A673 (cell line): ENCODE measurements at places on chromosomes 4 and X. TPM values are rescaled to one million over a fixed set of nuclear protein-coding genes. Genes with fewer than 3 reads are reported as not detected.
A peak's percentile ranks its signal among the peaks of the same experiment; 100 is the strongest.

- peaks cover 32% of the 10 kb centered on the region for H3K36me3 ChIP-seq
- H3K27me3 ChIP-seq, result no peaks in the 10 kb centered on the region
- no peak for DNase-seq
- peak overlapping the region; percentile 90 for H3K27ac ChIP-seq
These were observed 524 bp upstream of the EXOSC9 start for GRCh38 chr4:121800638-121800960.

- no peak overlapping the region for H3K27ac ChIP-seq
- no peak for DNase-seq
- no peaks in the 10 kb centered on the region for H3K36me3 ChIP-seq
- H3K27me3 ChIP-seq, result no peaks in the 10 kb centered on the region
- no peak overlapping the region for H3K4me3 ChIP-seq
These were observed 590 bp downstream of the ARHGEF9 start for GRCh38 chrX:63784346-63784901.

DNA sequence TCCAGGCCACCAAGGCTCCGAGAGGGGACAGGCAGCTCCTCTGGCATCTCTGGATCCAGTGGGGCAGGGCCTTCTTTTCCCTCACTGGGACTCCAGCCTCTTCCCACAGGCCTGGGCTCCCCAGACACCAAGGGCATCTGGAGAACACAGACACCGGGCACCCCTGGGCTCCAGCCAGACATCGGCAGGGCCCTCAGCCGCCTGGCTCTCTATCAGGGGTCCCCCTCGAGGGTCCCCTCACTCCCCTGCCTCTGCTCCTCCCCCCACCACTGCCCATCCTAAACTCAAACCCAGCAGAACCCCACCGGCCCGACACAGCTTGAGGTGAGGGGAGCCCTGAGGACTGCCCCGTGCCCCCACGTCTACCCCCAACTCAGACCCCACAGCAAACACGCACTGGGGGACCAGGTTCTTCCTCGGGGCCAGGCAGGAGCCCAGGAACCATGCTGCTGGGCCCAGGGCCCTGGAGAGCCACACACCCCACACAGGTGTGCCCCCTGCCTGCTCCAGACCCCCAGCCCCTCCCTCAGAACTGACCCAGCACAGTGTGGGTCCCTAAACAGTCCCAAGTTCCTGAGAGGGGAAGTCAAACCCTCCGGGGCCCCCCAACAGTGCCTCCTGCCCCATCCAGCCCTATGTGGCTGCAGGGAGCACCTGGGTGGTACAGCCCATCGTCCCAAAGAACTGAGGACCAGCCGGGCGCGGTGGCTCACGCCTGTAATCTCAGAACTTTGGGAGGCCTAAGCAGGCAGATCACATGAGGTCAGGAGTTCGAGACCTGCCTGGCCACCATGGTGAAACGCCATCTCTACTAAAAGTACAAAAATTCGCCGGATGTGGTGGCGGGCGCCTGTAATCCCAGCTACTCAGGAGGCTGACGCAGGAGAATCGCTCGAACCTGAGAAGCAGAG is 86.8 kb downstream of the FAM53A start:
- DNase-seq, result no peak
- no peaks in the 10 kb centered on the region for H3K4me1 ChIP-seq
- H3K36me3 ChIP-seq, result no peaks in the 10 kb centered on the region
- H3K27ac ChIP-seq, result no peak overlapping the region
- H3K27me3 ChIP-seq, result no peaks in the 10 kb centered on the region
- no peak overlapping the region for H3K4me3 ChIP-seq

- no peak overlapping the region for H3K4me3 ChIP-seq
- no peaks in the 10 kb centered on the region for H3K36me3 ChIP-seq
- DNase-seq, result no peak
- H3K27ac ChIP-seq, result no peak overlapping the region
- H3K4me1 ChIP-seq, result peaks cover 56% of the 10 kb centered on the region
These were observed 139.3 kb downstream of the AFF1 start for GRCh38 chr4:87074121-87074488.

DNA sequence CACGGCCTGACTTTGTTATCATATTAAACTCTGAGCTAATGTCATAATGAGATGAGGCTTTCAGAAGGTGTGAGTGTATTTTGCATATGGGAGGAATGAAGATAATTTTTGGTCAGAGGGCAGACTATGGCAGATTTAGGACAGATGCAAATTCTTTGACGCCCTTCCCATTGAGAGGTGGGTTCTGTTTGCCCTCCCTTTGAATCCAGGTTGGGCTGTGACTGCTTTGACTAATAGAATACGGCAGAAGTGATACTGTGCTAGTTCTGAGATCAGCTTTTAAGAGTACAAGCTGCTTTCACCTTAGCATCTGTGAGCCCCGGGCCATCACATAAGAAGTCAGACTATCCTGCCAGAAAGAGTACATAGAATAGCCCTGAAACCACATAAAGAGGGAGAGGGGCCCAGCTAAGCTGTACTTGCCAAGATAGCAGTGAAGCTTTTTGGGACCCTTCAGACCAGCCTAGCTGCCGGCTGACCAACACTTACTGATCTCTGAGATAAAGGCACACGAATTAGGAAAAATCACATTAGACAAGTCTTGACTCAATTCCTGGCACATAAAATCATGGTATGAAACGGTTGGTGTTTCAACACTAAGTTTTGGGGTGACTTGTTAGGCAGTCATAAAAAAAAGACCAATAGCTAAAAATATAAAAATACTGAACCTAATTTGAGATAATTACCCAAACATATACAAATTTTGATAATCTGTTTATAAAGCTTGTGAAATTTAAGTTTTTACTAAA is 166.7 kb upstream of the SH3RF1 start:
- no peak overlapping the region for H3K27ac ChIP-seq
- no peak for DNase-seq
- no peaks in the 10 kb centered on the region for H3K4me1 ChIP-seq
- H3K4me3 ChIP-seq, result no peak overlapping the region
- no peaks in the 10 kb centered on the region for H3K36me3 ChIP-seq

DNA sequence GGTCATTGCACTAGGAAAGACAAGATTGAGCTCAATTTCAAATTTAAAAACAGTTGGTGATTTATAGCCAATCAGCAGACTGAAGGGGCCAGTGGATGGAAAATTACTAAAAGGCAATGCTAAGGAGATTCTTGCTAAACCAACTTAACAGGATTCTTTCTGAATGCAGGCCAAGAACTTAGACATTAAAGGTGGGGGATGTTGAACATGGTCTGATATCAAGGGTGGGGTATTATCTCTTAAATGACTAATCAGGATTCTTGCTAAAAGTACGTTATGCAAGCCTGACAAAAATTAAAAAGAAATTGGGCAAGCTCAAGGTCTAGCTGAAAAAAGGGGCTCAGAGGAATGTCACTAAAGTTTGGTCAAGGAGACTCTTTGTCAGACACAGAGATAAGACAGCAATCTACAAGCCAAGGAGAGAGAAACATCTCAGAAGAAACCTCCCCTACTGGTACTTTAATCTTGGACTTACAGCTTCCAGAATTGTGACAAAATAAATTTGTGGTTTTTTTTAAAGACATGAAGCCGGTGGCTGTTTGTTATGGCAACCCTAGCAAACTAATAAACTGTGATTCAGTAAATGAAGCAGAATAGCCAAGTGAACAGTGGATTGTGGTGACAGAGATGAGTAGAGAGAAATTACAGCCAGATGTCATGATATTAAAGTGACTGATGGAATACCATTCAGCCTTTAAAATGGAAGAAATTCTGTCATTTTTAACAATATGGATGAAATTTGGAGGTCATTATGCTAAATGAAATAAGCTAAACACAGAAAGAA is 120.3 kb upstream of the KLHL4 start:
- H3K4me1 ChIP-seq, result no peaks in the 10 kb centered on the region
- DNase-seq, result no peak
- no peaks in the 10 kb centered on the region for H3K36me3 ChIP-seq
- no peak overlapping the region for H3K27ac ChIP-seq

GRCh38 chrX:42432552-42432951 is 345.4 kb downstream of the PPP1R2C start:
- no peak overlapping the region for H3K27ac ChIP-seq
- no peak overlapping the region for H3K4me3 ChIP-seq
- H3K27me3 ChIP-seq, result no peaks in the 10 kb centered on the region
- no peaks in the 10 kb centered on the region for H3K36me3 ChIP-seq

GRCh38 chr4:68373513-68373912 is 23.6 kb upstream of the YTHDC1 start:
- no peak overlapping the region for H3K4me3 ChIP-seq
- H3K4me1 ChIP-seq, result no peaks in the 10 kb centered on the region
- H3K27me3 ChIP-seq, result no peaks in the 10 kb centered on the region
- peak; percentile 62 for DNase-seq
- no peaks in the 10 kb centered on the region for H3K36me3 ChIP-seq

GRCh38 chr4:179624768-179625181 is 2182.5 kb upstream of the AGA start:
- no peak overlapping the region for H3K27ac ChIP-seq
- H3K27me3 ChIP-seq, result no peaks in the 10 kb centered on the region
- no peaks in the 10 kb centered on the region for H3K4me1 ChIP-seq
- no peaks in the 10 kb centered on the region for H3K36me3 ChIP-seq
- peak; percentile 15 for DNase-seq
- H3K4me3 ChIP-seq, result no peak overlapping the region

Gene PCDH18
- total RNA-seq, result 7.8 and 10.0 TPM in 2 replicates

DNA sequence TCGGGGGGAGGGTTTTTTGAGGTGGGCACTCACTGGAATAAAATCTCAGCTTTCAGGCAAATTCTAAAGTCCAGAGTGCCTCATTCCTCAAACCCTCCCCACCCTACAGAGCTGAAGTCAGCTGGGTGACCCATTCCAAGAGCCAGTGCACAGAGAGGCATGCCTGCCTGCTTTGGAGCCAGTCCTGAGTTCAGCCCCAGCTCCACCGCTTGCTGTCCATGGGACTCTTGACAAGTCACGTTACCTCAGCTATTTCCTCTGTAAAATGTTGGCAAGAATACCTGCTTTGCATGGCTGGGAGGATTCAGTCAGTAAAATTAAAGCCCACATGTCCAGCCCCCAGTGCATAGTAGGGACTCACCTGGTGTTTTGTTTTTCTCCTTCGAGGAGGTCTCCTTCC is 125.9 kb upstream of the PJA1 start:
- H3K4me1 ChIP-seq, result peaks cover 81% of the 10 kb centered on the region
- no peaks in the 10 kb centered on the region for H3K27me3 ChIP-seq
- no peak overlapping the region for H3K4me3 ChIP-seq
- no peak for DNase-seq
- H3K27ac ChIP-seq, result peak overlapping the region; percentile 93

Gene NHSL2
- total RNA-seq, result 0.58 and 0.66 TPM in 2 replicates

DNA sequence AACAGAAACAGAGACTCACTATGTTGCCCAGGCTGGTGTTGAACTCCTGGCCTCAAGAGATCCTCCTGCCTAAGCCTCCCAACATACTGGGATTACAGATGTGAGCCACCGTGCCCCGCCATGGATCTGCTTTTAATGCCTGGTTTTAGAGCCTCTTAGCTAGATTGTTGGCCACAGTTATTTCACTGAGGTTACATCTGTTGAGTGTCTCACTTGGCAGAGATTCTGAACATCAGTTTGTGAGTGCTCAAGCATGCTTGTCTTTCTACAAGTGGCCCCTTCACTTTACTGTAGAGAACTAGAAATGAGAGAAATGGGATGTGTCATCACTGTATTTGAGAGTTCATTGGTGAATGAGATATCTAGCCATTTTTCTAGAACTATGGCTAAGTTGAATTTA is 218.5 kb downstream of the APBB2 start:
- peaks cover 11% of the 10 kb centered on the region for H3K4me1 ChIP-seq
- DNase-seq, result no peak
- H3K4me3 ChIP-seq, result no peak overlapping the region
- H3K27me3 ChIP-seq, result no peaks in the 10 kb centered on the region
- no peak overlapping the region for H3K27ac ChIP-seq

- H3K27me3 ChIP-seq, result peaks cover 38% of the 10 kb centered on the region
- H3K36me3 ChIP-seq, result no peaks in the 10 kb centered on the region
- H3K4me1 ChIP-seq, result no peaks in the 10 kb centered on the region
- no peak for DNase-seq
These were observed 389.2 kb upstream of the TENM3 start for GRCh38 chr4:181853881-181854511.

- H3K4me1 ChIP-seq, result peaks cover 20% of the 10 kb centered on the region
- H3K27ac ChIP-seq, result peak overlapping the region; percentile 87
- no peak overlapping the region for H3K4me3 ChIP-seq
- DNase-seq, result peak; percentile 89
- no peaks in the 10 kb centered on the region for H3K27me3 ChIP-seq
- peaks cover 16% of the 10 kb centered on the region for H3K36me3 ChIP-seq
These were observed 205.9 kb downstream of the RAPGEF2 start for GRCh38 chr4:159308566-159309340.

Gene DDX60
- 3.3 and 4.0 TPM in 2 replicates for total RNA-seq

Gene ZFYVE28
- 7.6 and 8.6 TPM in 2 replicates for total RNA-seq

GRCh38 chrX:78213331-78213730 is 73.9 kb upstream of the TAF9B start:
- H3K27me3 ChIP-seq, result no peaks in the 10 kb centered on the region
- DNase-seq, result no peak
- H3K4me1 ChIP-seq, result no peaks in the 10 kb centered on the region
- H3K4me3 ChIP-seq, result no peak overlapping the region

DNA sequence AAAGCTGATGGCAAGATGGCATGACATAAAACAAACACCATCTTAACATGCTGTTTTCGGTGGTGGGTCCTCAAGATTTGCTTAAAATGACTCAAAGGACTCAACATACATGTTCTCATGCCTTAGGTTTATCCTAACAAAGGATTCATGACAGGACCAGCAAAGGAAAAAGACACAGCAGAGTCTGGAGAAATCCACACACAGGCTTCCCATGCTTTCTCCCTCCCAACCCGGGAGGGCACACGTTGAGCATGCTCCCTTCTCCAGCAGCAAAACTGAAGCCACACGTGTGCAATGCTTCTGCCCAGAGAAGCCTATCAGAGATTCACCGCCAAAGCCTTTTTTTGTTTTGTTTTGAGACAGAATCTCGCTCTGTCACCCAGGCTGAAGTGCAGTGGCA is 39.9 kb downstream of the SAT1 start:
- H3K4me3 ChIP-seq, result no peak overlapping the region
- no peak overlapping the region for H3K27ac ChIP-seq
- H3K4me1 ChIP-seq, result no peaks in the 10 kb centered on the region
- no peaks in the 10 kb centered on the region for H3K27me3 ChIP-seq
- H3K36me3 ChIP-seq, result no peaks in the 10 kb centered on the region

- no peak overlapping the region for H3K4me3 ChIP-seq
- no peak overlapping the region for H3K27ac ChIP-seq
- no peaks in the 10 kb centered on the region for H3K27me3 ChIP-seq
- peak; percentile 5 for DNase-seq
These were observed 886.8 kb downstream of the NLGN4X start for GRCh38 chrX:5341902-5342301.

GRCh38 chr4:152072001-152072485 is 311.2 kb upstream of the GATB start:
- H3K27ac ChIP-seq, result no peak overlapping the region
- no peaks in the 10 kb centered on the region for H3K27me3 ChIP-seq
- DNase-seq, result no peak

Gene LDB2
- total RNA-seq, result 45.1 and 47.4 TPM in 2 replicates

Gene FRMPD4
- total RNA-seq, result not detected in 2 replicates

Gene HGFAC
- total RNA-seq, result 4.8 TPM in 2 replicates

DNA sequence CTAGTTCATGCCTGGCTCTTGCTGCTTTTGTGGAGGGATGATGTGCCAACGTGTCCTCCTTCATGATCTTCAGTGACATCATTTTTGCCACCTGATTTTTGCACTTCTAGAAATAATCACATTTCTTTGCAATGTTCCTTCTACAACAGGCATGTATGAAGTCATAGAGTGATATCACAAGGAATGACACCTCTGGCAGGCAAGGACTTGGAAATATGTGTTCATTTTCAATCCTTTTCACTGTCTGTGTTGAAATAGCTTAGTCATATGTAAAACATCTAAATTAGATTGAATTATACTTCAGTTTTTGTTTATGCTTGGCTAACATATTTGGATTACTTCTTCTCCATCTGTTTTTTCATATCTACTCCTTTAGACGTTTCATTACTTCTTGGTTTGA is 221.2 kb upstream of the STK26 start:
- H3K27ac ChIP-seq, result no peak overlapping the region
- H3K36me3 ChIP-seq, result no peaks in the 10 kb centered on the region
- no peaks in the 10 kb centered on the region for H3K4me1 ChIP-seq
- no peaks in the 10 kb centered on the region for H3K27me3 ChIP-seq
